ENCODE measurements at places on chromosomes 4 and X.

- peak; percentile 43 for DNase-seq
These were observed at the start of gene ACSL1 for GRCh38 chr4:184825896-184826690. Gene ACSL1, minus strand, starts transcription at chr4:184825968. Its CDS starts 22,454 bp downstream, at chr4:184803514.

- no peak for DNase-seq
These were observed 14.3 kb downstream of the G3BP2 start for GRCh38 chr4:75658876-75659275.

DNA sequence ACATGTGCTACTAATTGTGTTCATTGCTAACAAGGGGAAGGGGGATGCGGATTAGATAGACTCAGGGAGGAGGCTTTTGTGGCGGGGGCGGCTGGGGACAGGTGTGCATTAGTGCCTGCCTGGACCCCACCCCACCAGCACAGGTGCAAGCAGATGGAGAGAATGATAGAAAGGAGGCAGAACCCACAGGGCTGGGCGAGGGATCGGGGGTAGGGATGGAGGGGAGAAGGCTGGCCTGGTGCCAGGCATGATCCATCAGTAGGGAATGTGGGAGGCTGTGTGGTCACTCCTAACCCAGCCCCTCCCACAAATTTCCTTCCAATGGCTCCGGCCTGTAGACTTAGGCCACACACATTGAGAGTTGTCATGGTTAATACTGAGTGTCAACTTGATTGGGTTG is 30.5 kb upstream of the CRMP1 start:
- DNase-seq = no peak

DNA sequence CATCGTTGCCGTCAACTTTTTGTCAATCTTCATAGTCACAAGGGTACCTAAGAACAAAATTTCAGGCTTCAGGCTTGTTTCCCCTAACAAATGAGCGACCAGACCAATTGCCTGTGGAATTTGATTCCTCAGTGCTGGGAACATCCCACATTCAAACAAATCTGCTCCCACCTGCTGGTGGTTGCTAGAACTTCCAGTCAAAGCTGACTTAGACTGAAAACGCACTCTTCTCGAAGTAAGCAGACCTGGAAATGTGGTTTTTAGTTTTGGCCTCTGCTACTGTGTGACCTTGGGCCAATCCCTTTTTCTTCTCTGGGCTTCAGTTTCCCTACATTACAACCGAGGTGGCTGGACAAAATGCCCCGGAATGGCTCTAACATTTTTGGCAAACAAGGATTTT is 1.8 kb upstream of the GABRQ start:
- DNase-seq = peak; percentile 46

DNA sequence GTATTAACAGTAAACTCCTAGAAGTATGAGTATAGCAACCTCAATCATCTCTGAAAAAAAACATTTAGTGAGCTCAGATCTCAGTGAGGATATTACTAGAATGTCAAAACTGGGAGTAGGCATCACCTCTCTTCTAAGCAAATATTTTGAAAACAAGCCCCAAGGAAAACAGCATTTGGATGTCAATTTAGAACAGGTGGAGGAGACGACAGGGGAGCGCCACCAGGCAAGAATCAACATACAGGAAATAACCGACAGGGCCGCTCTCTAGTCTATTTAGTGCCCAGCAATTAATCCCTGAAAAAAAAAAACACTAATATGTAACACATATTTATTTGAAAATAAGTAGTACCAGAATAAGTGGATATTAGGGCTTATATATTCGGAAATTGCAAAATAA is 940.3 kb upstream of the ADGRL3 start:
- DNase-seq = no peak

DNA sequence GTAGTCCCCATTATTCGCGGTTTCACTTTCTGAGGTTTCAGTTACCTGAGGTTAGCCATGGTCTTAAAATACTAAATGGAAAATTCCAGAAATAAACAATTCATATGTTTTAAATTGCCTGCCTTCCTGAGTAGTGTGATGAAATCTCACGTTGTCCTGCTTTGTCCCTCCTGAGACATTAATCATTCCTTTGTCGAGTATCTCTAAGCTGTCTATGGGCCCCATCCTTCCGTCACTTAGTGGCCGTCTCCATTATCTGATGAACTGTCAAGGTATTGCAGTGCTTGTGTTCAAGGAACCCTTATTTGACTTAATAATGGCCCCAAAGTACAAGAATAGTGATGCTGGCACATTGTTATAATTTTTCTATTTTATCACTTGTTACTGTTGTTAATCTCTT is 94.8 kb downstream of the ADGRL3 start:
- DNase-seq = no peak

- no peak for DNase-seq
These were observed 72.4 kb downstream of the SORCS2 start for GRCh38 chr4:7264694-7265093.

DNA sequence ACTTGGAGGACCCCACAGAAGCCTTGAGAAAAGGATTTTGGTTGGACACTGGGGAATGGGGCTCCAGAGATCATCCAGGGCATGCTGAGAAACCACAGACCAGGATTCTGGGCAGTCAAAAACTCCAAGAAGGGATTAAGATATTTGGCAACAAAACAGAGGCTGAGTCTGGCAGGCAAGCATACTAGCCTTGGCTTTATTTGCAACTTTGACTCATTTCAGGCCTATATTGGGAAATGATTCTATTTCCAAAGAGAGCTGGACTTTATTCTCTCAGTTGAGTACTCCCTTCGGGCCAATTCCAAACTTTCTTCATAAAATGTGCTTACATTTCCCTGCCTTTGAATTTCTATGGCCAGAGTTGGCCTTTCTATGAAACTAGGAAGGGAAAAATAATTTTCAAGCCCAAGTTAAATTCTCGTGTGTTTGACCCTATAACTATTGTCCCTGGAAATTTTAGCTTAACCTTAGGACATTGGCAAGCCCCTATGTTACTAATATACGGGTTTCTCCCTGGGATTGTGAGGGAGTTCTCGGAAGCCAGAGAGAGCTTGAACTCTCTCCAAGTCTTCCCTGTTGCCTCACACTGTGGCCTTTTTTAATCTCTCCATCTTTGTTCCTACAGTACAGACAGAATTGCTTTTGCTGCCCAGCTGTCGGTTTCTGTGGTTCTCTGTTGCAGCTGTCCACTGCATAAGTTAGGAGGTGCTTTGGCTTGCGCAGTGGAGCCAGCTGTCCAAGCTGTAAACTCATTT is 112.6 kb upstream of the FAM9A start:
- DNase-seq = no peak

DNA sequence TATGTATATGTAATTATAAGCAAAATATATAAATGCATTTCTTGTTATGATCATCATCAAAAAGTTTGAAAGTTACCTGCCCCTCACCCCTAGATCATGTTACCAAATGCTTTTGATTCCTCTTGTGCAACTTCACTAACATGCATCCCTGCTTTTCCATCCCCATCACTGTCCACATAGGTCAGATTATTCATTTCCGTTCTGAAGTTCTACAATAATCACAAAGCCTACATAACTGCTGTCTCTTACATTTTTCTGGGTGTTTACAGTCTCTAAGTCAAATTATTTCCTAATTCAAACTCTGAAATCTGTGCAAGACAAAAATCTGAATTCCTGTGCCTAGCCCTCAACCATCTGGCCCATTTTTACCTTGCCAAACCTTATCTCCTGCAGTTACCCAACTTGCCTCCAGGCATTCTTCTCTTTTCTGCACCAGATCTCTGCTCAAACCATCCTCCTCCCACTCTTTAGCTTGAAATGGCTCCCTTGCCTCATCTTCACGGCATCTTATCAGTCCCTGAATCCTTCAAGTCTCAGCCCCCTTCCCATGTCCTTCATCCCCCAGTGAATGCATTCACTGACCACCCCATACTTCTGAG is 42.4 kb upstream of the SLC39A8 start:
- no peak for DNase-seq

DNA sequence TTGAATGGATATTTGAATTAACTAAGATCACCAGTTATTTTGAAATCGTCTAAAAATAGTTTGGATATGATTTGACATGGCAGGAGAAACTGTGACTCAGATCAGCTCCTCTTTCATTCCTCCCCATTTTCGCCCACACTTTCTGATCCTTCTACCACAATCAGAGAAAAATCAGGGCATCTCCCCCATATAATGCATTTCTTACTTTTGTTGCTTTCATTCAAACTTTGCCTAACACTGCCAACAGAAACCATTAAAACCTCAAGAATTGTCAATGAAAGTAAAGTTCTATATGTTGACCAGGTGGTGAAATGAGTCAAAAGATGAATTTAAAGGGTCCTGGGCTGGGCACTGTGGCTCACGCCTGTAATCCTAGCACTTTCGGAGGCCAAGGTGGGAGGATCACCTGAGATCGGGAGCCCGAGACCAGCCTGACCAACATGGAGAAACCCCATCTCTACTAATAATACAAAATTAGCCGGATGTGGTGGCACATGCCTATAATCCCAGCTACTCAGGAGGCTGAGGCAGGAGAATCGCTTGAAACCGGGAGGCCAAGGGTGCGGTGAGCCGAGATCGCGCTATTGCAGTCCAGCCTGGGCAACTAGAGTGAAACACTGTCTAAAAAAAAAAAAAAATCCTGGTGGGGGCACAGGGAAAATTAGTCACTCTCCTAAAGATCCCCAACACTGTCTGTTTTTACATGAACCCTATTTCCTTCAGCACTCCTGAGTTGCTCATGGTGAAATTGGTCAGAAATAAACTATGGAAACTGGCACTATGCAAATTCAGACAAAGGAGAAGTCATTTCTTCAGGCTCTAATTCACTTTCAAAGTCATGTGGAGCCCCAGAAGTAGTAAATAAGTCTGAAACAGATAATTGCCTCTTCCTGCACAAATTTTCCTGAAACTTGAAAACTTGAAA is 122.8 kb upstream of the NOCT start:
- no peak for DNase-seq

- DNase-seq = no peak
These were observed 23.8 kb upstream of the KIAA0232 start for GRCh38 chr4:6758728-6759127.

DNA sequence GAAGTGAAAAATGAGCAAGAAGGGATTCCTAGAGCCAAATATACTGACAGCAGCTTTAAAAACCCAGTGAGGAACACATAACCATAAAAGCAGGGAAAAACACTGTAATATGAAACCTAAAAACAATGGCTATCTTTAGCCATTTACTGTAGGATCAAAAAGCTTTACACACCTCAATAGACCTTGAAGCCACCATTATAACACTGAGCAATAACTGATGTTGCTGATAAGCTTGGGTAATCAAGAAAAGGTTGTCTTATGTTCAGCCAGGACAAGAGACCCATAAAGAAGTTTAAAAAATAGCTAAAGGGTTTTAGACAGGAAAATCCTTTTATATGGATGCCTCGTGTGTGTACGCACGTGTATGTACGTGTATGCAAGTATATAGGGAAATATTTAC is 16.9 kb downstream of the GATB start:
- DNase-seq = no peak

DNA sequence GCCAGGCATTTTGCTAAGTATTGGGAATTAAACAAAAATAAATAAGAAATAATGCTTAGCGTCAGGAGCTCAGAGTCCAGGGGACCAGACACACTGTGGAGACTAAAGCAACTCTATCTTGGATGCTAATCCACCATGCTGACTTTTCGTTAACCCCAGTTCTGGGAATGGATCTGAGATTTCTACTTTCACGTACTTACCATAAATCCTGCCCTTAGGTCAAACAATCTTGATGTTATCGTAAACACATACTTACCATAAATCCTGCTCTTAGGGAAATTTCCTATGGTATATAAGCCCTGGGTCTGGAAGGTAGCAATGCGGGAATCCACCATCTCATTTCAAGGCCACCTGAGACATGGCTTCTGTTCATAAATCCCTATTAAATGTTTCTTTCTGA is 204.5 kb upstream of the IGFBP7 start:
- DNase-seq = no peak

- DNase-seq = no peak
These were observed 100.6 kb downstream of the MID1 start for GRCh38 chrX:10519761-10520160.

- DNase-seq = no peak
These were observed 123.9 kb downstream of the UCHL1 start for GRCh38 chr4:41380511-41381157.

- no peak for DNase-seq
These were observed 1312.6 kb downstream of the PCDH18 start for GRCh38 chr4:136219592-136220125.

GRCh38 chr4:167117273-167117672 is 117.0 kb downstream of the SPOCK3 start:
- DNase-seq = no peak

DNA sequence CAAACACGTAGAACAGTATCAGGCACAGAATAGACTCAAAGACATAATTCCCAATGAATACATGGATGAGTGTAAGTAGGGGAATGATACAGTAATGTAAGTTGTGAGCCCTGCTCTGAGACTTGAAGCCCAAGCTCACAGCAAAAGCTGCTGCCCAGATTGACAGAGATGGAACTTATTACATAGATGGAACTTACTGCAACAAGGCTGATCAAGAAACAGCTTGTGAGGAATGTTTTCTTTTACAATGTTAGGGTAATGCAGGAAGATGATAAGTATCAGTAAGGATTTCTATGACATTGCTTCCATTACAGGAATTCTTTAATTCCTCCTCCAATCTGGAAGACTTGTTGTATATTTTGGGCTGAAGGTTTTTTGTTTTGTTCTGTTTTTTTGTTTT is 278.4 kb downstream of the IL15 start:
- DNase-seq = no peak

DNA sequence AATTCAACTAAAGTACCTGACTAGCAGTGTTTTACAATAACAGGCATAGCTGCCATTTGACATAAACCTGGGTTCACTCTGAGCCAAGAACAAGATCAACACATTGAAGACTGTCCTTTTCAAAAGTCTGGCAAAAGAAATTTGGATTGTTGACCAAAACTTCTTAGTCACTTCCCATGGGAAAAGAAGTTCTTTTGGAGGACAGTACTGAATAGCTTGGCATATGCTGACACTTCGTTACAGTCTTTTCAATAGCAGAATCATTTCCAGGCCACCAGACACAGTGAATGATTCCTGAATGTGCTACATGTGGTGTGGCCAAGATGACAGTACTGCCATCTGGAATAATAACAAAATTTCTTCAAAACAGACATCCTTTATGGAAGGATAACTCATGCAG is 560.3 kb downstream of the GRID2 start:
- DNase-seq = no peak

- no peak for DNase-seq
These were observed 49.7 kb downstream of the RBM47 start for GRCh38 chr4:40579983-40580382.

DNA sequence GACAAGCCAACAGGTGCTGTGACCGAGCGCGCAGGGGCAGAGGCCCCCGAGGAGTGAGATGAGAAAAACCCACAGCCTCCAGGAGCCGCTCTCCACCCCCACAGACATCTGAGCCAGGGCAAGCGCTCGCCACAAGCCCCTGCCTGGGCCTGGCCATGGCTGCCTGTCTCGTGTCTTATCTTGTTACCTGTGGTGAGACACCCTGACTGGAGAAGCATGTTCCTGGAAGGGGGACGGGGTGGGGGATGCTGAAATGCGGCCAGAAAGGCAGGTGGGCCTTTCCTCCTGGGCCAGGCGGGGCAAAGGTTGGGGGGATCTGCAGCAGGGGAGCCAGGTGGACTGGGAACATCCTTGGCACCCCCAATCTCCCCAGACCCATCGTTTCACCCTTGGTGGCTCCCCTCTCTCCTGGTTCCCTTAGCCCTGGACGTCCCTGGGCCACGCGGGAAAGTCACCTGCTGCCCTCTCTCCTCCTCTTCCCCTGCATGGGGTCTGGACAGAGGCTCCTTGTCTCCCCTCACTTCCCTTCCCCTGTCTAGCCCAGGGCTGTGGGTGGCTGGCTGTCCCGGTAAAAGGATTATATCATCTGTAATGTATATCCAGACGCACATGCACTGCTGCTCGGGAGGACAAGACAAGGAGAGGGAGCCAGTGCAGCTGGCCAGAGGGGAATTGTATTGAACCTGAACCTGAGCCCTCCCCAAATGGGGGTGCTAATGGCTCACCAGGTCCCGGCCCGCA is 8.4 kb upstream of the DUSP9 start:
- DNase-seq = no peak
